Gastroesophageal sphincter (tissue), 4 donors: ENCODE measurements at places on chromosomes 4 and X. TPM values are rescaled to one million over a fixed set of nuclear protein-coding genes. Genes with fewer than 3 reads are reported as not detected.

Gene ATP6AP1
- 38.9 TPM for total RNA-seq

DNA sequence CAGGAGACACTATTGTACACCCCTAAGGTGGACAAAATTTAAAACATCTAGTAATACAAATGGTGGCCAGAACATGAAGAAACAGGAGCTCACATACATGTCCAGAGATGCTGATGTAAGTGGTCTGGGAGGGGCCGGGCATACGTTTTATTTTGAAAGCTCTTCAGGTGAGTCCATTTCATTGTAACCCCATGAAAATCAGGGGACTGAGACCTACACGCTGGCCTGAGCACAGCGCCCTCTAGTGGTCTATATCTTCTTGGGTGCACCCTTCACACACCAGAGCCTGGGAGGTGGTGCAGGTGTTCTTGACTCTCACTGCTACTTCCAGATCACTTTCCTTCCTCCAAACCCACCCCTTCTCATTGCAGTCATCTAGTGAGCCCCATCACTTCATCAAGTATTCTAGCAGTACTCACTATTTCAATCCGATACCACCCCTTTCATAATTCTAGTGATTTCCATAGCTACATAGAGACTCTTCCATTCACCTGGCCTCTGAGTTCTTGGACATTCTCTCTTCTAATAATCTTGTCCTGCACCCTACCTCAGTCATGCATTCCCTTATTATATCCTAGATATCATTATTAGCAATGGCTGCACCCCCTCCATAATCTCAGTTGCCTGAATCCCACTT is 4.3 kb upstream of the TLR6 start:
- ATAC-seq: no peak

GRCh38 chr4:24771241-24771640 is 24.1 kb upstream of the SOD3 start:
- no peak for ATAC-seq

- no peak for ATAC-seq
Measured at GRCh38 chrX:5780821-5781220, 447.8 kb downstream of the NLGN4X start.

DNA sequence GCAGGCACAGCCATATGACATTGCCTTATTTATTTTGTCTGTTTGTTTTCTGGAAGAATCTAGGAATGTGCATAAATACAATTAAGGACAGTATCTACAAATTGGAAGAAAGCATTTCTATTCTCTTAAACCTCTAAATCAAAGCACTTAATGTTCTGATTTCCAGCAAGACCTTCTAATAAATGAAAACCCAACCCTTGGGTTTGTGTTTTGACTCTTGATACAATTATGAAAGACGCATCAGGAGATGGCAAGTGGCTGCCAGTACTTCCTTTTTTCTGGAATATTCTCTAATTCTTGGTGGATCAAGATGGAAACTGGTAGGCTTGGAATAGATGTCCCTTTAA is 437 bp upstream of the CPE start:
- ATAC-seq: no peak

DNA sequence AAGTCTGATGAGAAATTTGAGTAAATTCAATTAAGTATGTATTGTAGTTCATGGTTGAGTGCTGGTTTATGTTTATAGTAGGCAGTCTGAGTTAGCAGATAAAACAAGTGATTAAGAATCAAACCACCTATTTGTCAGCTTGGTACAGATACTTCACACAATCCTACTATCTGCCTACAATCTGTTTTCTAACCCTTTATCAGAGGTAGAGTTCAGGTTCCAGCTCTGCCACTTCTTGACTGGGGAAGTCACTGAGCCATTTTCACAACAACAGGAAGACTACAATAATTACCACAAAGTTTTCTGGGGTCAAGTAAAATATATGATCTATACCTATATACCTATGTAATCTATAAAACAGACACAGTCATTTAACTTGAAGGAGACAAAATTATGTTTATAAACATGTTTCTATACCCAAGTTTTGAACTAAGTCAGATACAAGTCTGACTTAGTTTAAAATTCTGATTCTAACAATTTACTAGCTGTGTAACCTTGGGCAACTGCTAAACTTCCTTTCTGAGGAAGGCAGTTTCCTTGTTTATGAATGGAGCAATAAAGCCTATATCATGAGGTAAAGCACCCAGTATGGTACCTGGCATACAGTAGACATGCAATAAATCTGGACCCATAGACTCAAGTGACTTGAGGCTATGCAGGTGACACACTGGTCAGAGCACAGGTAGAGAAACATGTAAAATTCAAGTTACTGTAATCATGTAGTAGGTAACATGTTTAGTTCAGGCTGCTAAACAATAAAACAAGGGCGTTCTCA is 37.2 kb upstream of the BDH2 start:
- no peak for ATAC-seq

DNA sequence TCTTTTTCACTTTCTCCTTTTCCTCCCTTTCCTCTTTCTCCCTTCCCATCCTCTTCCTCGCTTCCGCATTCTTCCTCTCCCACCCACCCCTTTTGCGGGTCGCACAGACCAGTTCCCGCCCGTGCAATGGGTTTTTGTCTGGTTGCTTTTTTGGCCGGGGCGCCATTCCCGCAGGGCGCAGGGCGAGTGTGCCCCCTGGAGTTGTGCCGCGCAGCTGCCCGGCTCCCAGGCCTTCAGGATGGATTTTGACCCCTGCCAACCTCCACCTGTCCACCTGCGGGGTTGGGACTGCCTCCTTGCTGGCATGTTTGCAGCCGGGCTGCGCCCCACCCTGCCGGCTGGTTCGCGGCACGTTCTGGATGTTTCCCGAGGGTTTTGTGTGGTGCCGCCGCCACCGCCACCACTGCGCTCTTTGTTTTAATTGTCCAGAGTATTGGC is 578 bp upstream of the SEL1L3 start:
- ATAC-seq: no peak

- ATAC-seq: no peak
Measured at GRCh38 chr4:139331185-139331584, 28.9 kb upstream of the NDUFC1 start.
